ENCODE measurements at places on chromosomes 7 and 10.
A peak's percentile ranks its signal among the peaks of the same experiment; 100 is the strongest.

GRCh38 chr10:86393362-86393761 is 26.8 kb upstream of the GRID1 start:
- DNase-seq: no peak

DNA sequence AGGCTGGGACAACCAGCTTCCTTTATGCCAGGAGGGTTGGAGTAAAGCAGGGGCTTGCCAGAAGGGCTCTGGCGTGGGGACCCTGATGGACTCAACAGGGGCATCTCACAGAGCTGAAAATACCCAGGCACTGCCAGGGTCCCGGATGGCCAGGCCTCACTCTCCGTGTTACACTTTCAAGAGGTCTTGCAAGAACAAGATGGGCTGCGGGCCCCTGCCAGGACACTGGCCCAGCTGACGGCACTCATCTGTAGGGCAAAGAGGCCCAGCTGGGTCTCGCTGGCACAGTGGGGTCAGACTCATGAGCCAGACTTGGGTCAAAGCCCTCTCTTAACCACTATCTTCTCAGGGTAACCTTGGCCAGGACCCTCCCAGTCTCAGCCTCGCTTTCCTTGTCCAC is 90.9 kb downstream of the FAM53B start:
- no peak for DNase-seq

- no peak for DNase-seq
These were observed 33.3 kb upstream of the PON1 start for GRCh38 chr7:95357623-95358022.

DNA sequence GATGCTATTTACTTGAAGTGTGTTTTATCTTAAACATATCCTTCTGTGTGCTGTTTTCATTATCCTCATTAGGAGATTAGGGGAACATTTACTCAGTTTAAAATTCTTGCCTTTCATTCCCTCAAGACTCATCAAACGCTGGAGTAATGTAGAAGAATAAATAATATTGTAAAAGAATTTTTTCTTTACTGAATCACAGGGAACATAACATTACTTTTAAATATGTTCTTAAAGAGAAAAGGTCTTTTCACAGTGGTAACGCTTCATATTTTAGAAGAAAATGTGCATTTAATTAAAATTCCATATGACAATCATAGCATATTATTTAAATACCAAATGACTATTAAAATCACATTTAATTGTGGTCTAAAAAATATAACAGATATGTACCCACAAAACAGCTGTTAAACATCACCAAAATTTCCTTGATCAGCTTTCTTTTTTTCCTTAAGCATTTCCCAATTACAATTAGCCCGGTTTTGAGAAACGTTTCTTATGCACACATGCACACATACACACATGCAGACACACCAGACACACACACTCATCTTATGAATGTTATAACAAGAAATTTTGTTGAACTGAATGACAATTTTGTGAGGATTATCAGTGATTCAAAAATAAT is 102.0 kb upstream of the GLI3 start:
- DNase-seq: no peak

GRCh38 chr7:95933618-95934017 is 161.3 kb downstream of the DYNC1I1 start:
- DNase-seq: no peak

DNA sequence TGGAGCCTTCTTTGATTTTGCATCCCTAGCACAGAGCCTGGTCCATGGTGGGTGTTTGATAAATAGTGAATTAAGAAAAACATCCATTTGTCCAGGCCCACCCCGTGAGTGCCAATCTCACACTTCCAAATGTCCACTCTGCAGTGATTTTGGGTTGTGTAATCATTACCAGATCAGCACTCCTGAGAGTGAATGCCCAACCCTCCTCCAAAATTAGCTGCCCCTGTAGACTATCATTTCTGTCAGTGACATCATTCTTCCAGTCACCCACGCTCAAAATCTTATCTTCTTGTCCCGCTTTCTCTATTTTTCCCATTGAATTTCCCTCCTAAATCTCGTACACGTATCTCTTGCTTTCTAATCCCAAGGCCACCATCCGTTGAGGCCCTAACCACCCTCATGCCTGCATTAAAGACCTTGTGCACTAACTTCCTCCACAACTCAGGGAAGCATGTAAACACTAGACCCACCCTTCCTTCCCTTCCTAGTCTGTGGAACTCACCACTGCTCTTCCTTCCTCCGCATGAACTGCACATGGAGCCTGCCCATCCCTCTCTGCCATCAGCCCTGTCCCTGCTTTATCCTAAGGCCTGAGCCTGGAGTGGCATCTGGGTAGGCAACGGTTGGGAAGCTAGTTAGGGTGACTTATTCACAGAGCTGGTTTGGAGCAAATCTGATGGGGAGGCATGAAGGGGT is 32.8 kb downstream of the PIK3AP1 start:
- no peak for DNase-seq

- DNase-seq: no peak
These were observed 64.0 kb downstream of the TACR2 start for GRCh38 chr10:69352569-69353264.

DNA sequence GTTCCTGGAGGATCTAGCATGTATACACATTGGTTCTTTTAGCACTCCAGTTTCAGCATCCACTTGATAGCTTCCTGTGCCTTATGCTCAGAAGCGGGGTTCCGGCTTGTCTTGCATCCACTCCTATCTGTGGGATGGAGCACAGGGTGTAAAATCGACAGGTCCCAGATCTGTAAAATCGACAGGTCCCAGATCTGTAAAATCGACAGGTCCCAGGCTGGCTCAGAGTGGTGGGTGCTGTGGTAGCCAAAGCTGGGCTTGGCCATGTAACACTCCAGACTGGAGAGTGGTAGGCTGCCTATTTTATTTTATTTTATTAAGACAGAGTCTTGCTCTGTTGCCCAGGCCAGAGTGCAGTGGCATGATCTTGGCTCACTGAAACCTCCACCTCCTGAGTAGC is 30.3 kb downstream of the HECW1 start:
- DNase-seq: no peak

DNA sequence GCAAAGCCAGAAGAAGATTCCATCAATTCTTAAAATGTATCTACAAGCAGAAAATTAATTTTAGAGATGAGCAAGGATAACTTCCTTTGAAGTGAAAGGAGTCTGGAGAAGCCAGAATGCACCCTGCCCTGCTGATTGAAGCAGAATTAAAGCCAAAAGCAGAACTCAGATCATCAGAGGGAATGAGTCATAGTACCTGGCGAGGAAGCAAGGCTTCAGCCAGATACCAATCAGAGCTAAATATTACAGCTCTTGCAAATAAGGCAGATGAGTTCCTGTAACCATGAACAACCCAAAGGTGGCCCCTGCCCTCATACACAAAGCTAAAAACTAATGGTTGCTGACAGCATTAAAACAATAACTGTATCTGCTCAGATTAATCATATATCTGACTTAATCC is 10.4 kb downstream of the HTR7 start:
- DNase-seq: no peak

- no peak for DNase-seq
These were observed 32.4 kb downstream of the UNC5B start for GRCh38 chr10:71244431-71245419.

GRCh38 chr10:75771606-75772005 is 340.2 kb downstream of the LRMDA start:
- no peak for DNase-seq

GRCh38 chr7:93148144-93148543 is at the start of gene SAMD9L:
SAMD9L (minus strand) TSS chr7:93148385; CDS start chr7:93135971, 12,414 bp downstream.
- no peak for DNase-seq

DNA sequence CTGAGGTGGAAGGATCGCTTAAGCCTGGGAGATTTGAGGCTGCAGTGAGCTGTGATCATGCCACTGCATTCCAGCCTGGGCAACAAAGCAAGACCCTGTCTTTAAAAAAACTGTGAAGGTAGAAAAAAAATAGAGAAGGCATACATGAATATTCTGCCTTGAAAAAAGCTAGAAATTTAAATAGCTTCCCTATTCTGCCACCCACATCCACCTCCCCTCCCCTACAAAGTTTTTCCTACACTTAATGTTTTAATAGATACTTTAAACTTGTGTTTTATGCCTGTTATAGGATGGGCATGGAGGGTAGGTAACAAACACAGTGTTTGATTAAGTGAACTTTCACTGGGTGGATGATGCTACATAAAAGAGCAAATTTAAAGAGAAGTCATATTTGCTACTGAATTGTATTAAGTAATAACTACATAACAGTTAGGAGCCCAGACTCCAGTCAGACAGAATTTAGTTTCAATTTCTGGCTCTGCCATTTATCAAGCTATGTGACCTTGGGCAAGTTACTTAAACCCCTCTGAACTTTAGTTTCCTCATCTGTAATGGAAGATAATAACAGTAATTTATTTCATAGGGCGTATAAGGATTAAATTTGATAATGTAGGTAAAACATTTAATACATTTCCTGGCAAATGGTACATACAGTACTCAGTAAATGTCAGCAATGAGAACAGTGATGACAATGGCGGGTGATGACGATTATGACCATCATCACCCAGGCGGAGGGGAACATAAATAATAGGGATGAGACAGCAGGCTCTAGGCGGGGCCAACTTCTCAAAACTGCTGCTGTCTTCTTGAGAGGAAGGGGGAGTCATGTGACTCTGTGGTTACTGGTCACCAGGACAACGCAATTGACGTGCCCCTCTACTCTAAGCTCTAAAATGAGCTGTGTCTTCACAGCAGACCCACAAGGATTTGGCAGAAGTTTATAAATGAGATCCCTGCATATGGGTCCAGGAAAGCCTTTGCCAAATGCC is 15.8 kb downstream of the DNMBP start:
- DNase-seq: peak; percentile 32

- no peak for DNase-seq
These were observed 130.9 kb downstream of the CHN2 start for GRCh38 chr7:29325476-29325875.

- no peak for DNase-seq
These were observed 29.4 kb upstream of the SLF2 start for GRCh38 chr10:100883312-100883821.

- DNase-seq: no peak
These were observed 20.0 kb downstream of the UNC5B start for GRCh38 chr10:71232089-71232998.

DNA sequence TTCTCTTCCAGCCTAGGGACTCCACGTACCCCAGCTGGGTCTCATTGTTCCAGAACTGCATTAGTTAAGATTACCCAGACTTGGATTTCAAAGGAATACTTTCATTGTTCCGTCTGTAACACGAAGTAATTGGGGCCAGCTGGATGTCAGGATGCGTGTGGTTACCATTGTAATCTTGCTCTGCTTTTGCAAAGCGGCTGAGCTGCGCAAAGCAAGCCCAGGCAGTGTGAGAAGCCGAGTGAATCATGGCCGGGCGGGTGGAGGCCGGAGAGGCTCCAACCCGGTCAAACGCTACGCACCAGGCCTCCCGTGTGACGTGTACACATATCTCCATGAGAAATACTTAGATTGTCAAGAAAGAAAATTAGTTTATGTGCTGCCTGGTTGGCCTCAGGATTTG is 21.0 kb downstream of the LRRC17 start:
- DNase-seq: no peak

DNA sequence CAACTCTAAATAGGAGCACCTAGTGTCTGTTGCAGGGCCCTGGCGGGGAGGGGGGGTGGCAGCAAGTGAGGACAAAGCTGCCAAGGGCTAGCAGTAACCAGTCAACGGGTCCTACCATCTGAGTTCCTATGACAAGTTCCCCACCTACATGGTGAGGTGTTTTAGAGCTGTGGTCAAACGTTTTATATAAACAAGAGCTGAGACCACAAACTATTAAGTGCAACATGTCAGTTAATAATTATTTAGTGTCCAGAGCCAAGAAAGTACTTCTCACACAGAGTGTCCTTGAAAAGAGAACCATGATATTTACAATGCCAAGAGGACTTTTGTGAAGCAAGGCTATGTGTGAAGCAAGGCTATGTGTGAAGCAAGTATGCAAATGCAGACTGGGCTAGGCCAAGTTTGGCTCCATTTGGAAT is 434.7 kb downstream of the TNS3 start:
- DNase-seq: no peak

- DNase-seq: no peak
These were observed 49.1 kb downstream of the PRKCQ start for GRCh38 chr10:6530966-6531365.

- no peak for DNase-seq
These were observed 250.6 kb downstream of the CALN1 start for GRCh38 chr7:72161534-72161933.

GRCh38 chr10:104297697-104298660 is 29.0 kb downstream of the GSTO2 start:
- DNase-seq: no peak

DNA sequence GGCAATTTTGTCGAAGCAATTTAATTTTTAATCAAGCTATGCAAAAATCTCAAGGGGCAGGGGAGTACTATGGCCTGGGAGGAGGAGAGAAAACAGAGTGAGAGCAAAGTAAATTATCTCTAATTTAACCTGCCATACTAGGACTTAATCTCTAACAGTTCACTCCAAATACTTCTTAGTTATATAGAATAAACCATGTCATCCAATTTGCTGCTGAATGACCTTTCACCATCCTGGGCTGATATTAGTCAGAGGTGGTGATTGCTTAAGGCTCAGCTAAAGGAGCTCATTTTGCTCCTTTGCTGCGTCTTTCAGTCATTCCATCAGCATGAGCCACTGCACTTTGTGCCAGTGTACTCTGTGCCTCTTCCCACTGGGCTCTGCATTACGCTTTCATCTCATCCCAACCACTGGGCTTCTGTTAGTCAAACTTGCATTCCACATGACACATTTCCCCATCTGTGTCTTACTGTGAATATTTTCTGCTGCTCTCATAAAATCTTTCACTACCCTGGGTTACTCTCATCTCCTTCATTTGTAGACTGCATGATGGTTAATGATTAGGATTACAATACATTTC is 84.3 kb downstream of the CD36 start:
- no peak for DNase-seq

DNA sequence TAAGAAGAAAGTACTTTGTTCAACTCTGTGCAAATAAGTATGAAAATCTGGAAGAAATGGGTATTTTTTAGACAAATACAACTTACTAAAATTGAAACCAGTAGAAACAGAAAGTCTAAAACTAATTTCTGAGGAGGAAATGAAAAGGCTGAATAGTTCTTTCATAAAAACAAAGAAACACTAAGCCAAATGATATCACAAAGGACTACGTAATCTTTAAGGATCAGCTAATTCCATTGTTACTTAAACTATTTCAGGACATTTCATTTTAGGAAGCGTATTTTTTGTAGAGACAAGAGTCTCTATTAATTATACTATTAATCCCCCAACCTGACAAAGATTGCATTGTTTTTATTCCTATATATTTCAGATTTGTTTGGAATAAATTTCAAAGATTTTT is 11.2 kb upstream of the CCSER2 start:
- no peak for DNase-seq
